Forelimb muscle (tissue), 1 donor: ENCODE measurements at places on chromosomes 12 and 14. TPM values are rescaled to one million over a fixed set of nuclear protein-coding genes. Genes with fewer than 3 reads are reported as not detected.

The GNB3 gene
- 32.4 TPM for polyA plus RNA-seq

The CKB gene
- 294 TPM for polyA plus RNA-seq

The KRT6C gene
- not detected for polyA plus RNA-seq

The GUCY2C gene
- 0.16 TPM for polyA plus RNA-seq

The OR6C2 gene
- not detected for polyA plus RNA-seq

The WSCD2 gene
- polyA plus RNA-seq = 1.9 TPM
